A673 (cell line): ENCODE measurements at places on chromosomes 1 and 21. TPM values are rescaled to one million over a fixed set of nuclear protein-coding genes. Genes with fewer than 3 reads are reported as not detected.

DNA sequence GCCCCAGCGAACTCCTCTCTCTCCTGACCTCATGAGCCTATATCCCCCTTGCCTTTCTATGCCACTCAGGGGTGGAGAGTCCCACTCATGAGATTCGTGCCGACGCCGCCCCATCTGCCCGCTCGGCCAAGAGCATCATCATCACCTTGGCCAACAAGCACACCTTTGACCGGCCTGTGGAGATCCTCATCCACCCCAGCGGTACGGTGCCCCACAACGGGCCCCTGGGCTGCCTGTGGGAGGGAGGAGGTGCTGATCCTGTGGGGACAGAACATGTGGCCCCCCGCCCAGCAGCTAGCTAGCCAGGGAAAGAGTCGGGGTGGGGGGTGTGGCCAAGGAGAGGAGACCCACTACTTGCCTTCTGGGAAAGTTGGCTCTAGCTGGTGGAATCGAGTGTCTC, 27.8 kb downstream of the VWA5B1 start:
- DNase-seq = no peak

GRCh38 chr1:218165701-218166114, 119.4 kb upstream of the RRP15 start:
- DNase-seq = no peak

DNA sequence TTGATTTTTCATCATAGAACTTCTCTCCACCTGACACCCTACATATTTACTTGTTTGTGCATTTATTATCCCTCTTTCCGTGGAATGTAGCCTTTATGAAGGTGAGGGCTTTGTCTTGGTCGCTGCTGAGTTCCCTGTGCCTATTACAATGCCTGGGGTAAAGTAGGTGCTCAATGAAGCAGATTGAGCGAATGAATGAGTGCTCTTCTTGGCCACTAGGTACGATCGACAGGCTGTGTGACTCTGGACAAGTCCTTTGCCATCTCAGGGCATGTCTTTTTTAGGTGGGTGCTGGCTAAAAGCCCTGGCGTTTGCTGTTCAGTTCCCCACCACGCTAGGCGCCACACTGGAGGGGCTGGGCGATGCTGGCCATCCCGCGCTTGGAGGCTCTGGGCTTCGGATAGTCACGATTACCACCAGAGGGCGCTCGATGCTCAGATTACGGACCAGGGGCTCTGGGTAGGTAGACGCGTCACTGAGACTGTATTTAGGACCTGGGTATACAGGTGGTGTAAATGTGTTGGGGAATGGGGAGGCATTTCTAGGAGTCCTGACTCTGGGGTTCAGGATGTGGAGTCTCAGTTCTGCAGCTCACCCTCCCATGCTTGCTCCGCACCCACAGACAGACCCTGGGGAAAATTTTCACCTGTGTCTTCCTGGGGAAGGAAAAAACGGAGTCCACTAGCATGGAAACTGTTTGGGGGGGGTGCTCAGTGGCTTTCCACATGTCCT, 71.0 kb upstream of the CSF3R start:
- DNase-seq = peak; percentile 76

DNA sequence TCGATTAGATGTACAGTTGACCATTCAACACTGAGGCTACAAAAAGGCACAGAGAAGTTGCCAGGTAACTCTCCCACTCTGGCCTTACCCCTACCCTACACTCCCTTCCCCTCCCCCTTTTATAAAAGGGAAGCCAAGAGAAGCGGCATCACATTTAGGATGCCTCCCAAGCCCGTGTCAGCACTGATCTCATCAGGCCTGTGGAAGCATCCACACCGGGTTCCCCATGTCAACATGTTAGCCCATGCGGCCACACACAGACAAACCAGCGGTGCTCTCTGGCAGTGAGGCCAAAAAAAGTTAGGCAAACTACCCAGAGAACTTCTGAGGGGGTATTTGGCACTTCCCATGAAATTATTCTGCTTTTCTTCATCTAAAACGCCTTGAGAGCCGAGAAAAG, 29.9 kb downstream of the BCAR3 start:
- DNase-seq = no peak

DNA sequence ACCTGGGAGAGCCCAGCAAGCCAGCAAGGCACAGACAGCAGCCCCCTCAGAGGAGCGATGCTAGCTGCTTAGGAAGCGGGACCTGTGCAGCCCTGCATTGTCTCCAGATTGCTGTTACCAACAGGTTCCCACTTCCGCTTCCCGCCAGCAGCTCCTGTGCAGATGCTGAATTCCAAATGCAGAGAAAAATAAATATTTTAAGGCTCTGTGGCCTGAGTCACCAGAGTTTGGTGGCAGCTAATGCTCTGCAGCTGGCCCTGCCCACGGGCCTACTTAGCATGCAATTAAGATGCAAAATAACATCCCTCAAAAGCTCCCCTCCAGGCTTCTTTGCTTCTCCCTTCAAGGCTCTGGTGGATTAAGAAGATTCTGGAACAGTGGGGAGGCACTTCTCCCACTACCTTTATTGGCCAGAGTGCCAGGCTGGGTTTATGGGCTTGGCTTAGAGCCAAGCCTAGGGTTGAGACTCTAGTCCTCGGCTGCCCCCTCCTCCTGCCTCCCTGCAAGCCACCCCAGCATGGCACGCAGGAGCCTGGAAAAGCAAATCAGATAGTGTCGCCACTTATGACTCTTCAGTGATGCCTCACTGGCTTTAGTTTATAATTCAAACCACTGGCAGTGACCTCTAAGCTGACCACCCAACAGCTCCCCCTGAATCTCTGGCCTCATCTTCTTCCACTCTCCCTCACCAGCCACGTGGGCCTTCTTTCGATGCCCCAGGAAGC, 207.1 kb upstream of the ZC3H12A start:
- peak; percentile 31 for DNase-seq

DNA sequence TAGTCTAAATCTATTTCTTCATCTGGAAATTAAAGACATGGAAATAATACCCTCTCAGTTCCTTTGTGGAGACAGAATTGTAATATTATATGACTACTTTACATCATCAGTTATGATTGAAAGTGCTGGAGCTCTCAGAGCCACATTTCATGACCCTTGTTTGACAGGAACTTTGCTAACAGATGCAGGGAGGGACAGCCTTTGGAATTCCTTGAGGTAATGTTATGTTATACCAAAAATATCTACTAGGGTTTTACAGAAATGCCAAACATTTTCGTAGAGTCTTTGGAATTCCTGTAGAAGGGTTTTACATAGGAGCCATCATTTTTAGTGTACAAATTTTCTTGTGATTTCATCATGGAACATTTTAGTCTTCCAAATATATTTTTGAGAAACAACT, 57.4 kb upstream of the ADAMTS5 start:
- DNase-seq = no peak

DNA sequence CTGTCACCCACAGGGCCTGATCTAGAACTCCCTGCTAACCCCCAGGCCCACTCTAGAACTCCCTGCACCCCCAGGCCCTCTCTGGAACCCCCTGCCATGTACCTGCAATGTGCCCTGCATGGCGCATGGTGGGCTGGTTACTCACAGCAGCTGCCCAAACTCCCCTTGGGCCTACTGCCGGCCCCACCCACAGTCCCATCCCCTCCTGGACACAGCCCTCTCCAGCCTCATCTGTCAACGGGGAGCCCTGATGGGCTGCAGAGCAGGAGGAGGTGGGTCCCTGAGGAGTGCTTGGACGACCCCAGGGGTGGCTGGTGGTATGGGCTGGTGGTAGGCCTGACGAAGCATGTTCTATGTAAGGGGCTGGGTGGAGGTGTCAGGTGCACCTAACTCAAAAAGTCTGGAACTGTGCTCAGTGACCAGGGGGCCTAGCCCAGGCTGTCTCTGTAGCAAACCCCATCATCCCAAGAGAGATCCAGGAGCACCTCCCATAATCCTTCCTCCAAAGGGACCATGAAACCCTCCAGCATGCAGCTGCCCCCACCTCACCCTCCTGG, 19.0 kb upstream of the PRSS38 start:
- no peak for DNase-seq

DNA sequence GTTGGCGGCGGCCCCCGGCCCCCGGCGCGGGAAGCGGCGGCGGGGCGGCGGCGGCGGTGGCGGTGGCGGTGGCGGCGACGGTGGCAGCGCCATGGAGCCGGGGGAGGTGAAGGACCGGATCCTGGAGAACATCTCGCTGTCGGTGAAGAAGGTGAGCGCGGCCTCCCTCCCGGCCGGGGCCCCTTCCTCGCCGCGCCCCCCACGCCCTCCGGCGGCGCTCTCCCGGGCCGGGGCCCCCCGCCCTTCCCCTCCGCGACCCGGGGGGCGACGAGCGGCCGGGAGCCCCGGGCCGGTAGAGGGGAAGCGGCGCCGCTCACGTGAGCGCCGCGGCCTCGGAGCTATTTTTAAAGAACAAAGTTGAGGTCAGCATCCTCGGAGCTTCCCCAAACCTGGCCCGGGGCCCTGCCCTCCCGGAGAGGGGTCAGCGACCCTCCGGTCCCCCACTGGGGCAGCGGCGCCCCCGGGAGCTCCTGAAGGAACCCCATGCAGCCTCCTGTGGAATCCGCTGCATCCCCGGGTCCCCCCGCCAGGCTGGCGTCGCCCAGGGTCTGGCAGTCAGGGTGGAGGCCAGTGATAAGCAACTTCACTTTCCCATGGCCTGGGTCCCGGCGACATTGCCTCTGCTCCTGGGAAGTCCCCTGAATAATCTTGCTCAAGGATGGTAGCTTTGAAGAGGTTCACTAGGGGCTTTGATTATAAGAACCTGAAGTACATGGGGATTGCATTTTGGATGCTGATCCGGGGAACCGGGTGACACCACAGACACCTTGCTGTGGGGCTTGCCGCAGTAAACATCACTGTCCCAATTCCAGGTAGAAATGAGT, 560 bp downstream of the PLEKHM2 start:
- no peak for DNase-seq

GRCh38 chr1:92087542-92087941, 7.4 kb downstream of the BTBD8 start:
- peak; percentile 95 for DNase-seq

- DNase-seq = peak; percentile 56
Measured at GRCh38 chr1:40438391-40439015, 11.8 kb upstream of the ZFP69B start.

DNA sequence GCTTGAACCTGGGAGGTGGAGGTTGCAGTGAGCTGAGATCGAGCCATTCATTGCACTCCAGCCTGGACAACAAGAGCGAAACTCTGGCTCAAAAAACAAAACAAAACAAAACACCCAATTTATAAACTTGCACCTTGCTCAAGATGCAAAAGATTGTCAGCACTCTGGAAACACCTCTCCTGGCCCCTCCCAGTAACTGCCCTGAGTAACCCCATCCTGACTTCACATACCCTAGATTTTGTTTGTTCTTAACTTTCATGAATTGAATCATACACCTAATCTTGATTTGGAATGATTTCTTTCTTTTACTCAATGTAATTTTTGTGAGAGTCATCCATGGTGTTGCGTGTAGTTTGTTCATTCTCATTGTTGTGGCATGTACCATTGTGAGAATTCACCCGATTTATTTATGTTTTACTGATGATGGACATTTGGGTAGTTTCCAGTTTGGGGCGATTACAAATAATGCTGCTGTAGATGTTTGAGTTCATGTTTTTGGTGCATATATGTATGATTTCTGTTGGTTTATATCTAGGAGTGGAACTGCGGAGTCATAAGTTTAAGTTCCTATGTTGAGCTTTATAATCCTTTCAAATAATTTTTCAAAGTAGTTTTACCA, 10.4 kb downstream of the NECAP2 start:
- no peak for DNase-seq

GRCh38 chr1:39688706-39689105, 2.5 kb downstream of the HPCAL4 start:
- no peak for DNase-seq

DNA sequence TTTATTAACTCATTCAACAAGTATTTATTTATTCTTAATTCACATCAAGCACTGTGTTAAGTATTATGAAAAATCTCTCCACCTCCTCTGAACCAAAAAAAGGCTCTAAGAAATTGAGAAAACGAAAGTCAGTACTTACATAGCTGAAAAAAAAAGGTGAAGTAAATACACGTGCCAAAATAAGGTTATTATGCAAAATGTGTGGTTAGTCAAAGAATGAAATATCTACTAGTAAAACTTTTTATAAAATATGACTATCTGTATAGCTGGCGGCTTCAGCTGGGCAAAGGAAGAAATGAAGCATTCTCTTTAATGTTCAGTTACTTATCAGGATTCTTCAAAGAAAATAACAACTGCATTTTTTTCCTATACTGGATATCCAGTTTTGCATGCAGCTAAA, 35.5 kb upstream of the ASPM start:
- DNase-seq = no peak

GRCh38 chr21:17455451-17455850, 57.4 kb upstream of the CXADR start:
- no peak for DNase-seq

DNA sequence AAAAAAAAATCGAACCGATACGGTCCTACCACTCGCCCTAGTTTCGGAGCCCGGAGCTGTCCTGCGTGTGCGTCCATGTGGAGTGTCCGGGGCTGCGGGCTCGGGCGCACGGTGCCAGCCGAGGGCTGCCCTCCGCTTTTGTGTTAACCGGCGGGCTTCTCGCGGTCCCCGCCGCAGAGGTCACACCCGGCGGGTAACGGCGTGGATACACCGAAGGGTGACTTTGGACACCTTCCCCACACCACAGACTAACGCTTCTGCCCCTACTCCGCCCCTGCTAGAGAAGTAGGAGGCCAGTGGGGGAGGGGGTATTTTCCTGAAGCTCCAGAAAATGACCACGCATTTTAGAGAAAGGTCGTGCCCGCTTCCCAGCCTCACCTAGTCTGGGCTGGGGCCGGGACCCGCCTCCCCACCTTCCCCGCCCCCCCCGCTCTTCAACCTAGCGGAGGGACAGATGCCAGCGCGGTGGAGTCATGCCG, 609 bp upstream of the ATF3 start:
- DNase-seq = no peak

DNA sequence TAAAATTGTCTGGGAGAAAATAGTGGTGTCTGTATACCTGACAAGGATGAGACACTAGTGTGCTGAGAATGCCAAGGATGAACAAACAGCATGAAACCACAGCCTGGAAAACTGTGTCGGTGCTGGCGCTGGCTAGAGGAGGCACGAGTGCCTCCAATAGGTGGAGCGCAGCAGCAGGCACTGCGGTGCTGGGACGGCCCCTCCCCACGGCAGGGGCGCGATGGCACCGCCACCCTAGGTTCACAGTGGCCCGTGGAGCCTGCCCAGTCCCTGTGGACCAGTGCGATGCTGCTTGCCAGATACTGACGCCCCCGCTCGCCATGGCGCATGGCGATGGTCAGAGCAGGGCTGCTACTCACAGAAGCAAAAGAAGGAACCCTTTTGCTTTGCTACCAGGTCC, 6.8 kb downstream of the CFAP410 start:
- no peak for DNase-seq

DNA sequence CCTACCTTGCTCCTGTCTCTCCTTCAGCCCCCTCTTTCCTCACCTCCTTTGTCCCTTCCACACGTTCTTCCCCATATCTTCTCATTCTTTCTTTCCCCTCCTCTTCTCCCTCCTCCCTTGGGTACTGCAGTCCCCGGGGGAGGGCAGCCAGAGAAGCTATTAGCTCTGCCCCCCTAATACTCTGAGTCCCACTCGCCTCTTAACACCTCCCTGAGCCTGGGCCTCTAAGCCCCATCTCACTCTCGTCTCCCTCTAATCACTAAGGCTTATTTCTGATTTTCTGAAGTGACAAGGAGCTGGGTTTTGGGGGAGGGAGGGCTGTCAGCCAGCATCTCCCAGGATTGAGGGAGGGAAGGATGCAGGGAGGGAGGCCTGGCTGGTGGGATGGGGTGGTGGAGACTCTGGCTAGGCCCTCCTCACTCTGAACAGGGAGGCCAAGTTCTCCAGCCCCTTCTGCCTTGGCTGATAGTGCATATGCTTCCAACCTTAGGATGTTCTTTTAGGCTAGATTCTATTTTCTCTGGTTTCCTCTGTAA, 25.6 kb upstream of the DMBX1 start:
- DNase-seq = peak; percentile 18

CTTNBP2NL gene
- total RNA-seq = 28.1 and 32.7 TPM in 2 replicates

UQCRHL gene
- total RNA-seq = 3.1 and 4.1 TPM in 2 replicates

CD247 gene
- total RNA-seq = 0.59 and 1.4 TPM in 2 replicates

TMEM63A gene
- total RNA-seq = 25.3 and 31.2 TPM in 2 replicates

TMEM269 gene
- total RNA-seq = 1.2 and 1.7 TPM in 2 replicates

LYPD8 gene
- total RNA-seq = not detected in 2 replicates
